ENCODE measurements at places on chromosomes 3 and 15. TPM values are rescaled to one million over a fixed set of nuclear protein-coding genes. Genes with fewer than 3 reads are reported as not detected.

Gene ITIH1
- total RNA-seq, result not detected

Gene KLF15
- 1.2 TPM for total RNA-seq

Gene NUDT16
- 22.8 TPM for total RNA-seq

Gene NECTIN3
- 95.8 TPM for total RNA-seq

Gene ISY1
- total RNA-seq, result 28.1 TPM

Gene SLC7A14
- total RNA-seq, result 2.4 TPM
